ENCODE measurements at places on chromosomes 5 and 9.

- no peak for DNase-seq
Measured at GRCh38 chr9:132590318-132591182, 8.1 kb downstream of the BARHL1 start.

DNA sequence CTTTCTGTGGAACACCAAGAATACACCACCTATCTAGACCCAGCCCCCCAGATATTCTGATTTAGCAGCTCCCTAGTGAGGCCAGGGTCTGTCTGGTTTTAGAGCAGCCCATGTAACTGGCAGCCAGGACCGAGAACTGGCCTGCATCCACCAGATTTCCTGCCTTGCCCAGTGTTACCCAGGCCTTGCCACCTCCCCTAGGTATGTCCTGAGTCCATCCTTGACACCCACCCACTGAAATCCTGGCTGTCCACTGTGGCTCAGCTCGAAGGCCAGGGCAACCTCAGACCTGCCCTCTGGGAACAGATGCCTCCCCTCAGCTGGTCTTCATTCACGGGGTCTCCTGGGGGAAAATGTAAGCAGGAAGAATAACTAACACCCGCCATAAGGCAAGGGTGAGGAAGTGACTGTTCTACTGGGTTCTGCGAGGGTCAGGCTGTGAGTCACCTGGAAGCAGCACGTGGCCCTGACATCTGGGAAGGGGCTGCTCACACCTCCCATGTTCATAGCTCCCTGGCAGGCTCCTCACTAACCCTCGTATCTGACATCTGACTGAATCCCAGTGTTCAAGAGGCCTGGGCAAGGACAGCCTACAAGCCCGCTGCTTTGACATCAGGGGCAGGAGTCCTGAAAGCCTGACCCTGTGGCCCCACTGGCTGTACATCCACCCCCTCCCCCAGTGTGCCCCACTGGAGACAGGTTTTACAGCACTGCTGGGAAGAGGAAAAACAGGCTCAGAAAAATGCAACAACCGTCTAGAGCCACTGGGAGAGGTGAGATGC lies 72.7 kb downstream of the SEMA4D start:
- no peak for DNase-seq

GRCh38 chr5:156618601-156619000 lies 231.5 kb upstream of the PPP1R2B start:
- no peak for DNase-seq

DNA sequence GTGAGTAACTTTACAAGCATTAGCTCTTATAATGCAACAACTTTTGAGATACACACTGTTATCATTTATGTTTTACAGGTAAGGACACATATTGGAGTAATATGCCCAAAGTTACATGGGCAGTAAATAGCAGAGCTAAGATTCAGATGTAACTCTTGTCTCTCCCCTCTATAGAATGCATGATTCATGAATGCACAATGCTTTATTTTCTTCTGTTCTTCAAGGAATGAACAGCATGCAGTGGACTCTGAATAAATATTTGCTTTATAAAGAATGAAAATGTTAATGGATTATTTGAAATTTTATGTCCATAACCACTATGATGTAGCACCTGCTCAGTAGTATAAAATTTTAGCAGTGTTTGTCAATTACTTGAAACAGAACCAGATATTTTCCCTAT lies 629.5 kb downstream of the KCTD16 start:
- no peak for DNase-seq

- DNase-seq: no peak
Measured at GRCh38 chr5:74112372-74113195, 486.6 kb downstream of the ARHGEF28 start.

- no peak for DNase-seq
Measured at GRCh38 chr5:178994580-178995340, at the start of gene GRM6. TSS of gene GRM6 (minus strand) at chr5:178995320. CDS start at chr5:178994944, 376 bp downstream.

DNA sequence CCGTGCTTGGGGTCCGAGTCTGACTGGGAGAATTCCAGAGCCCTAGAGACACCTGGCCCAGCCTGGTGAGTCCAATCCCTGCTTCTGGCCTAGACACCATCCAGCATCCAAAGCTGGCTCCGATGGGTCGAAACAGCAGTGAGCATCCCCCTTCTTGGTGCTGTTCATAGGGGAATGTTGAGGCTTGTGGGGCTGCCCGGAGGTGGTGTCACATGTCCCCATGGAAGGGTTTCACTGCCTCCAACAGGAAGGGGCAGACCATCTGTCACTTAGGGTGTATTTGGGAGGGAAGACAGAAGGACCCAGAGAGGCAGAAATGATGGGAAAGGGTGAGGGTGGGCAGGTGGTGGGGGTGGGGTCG lies 13.9 kb downstream of the C9orf50 start:
- no peak for DNase-seq

DNA sequence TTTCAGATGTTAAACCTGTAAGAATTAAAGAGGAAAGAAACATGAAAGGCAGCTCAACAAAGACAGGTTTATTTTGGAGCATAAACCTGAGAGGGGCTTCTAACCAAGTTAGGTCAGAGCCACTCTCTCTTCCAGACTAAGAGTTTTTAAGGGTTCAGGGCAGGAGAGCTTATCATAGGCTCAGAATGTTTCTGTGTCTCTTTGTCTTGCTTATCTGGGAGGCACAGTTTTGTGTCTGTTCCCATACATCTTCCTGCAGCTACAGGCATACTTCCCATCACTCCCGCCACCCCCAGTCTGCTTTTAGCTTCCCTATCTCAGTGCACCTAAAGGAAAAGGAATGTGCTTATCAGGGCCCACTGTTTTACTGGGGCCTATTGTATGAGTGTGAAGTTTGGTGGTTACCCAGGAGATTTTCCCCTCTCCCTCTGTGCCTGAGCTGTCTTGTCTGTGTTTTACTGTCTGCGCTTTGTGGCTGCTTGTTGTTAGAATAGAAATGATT lies 21.9 kb downstream of the CD14 start:
- no peak for DNase-seq

DNA sequence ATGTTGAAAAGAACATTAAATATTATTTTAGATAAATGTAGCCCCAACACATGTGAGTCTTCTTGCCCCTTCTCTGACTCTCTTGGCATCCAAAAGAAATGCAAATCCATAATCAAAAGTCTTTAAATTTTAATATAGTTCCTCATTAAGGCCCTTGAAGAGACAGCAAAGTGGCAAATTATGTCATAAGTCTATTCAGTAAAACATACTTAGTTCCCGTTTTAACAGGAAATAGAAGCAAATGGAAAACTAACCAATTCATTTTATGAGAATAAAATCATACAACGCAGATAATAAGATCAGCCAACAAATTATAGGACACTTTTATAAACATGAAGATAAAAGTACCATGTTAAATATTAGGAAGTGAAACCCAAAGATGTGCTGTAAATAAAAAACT lies 20.1 kb upstream of the IFNB1 start:
- DNase-seq: no peak

DNA sequence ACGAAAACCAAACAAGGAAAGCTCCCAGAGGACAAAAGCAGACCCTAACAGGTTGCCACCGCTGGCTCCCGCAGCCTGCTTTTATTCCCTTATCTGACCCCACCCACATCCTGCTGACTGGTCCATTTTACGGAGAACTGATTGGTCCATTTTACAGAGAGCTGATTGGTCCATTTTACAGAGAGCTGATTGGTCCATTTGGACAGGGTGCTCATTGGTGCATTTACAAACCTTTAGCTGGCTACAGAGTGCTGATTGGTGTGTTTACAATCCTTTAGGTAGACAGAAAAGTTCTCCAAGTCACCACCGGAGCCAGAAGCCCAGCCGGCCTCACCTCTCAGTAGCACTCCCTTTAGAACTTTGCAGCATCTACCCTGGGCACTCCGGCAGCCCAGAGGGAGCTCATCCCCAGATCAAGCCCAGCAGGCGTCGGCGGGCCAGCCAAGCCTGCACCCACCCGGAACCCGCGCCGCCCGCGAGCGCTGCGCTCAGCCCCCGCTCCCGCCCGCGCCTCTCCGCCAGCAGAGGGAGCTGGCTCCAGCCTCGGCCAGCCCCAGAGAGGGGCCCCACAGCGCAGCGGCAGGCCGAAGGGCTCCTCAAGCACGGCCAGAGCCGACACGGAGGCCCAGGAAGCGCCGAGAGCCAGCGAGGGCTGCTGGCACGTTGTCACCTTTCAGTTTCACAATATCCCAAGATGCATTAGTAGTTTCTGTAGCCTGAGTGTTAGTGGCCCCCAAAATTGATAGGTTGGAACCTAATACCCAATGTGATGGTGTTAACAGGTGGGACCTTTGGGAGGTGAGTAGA lies 35.3 kb upstream of the CLPTM1L start:
- DNase-seq: no peak

- no peak for DNase-seq
Measured at GRCh38 chr5:180594311-180595045, 3.2 kb upstream of the SCGB3A1 start.

DNA sequence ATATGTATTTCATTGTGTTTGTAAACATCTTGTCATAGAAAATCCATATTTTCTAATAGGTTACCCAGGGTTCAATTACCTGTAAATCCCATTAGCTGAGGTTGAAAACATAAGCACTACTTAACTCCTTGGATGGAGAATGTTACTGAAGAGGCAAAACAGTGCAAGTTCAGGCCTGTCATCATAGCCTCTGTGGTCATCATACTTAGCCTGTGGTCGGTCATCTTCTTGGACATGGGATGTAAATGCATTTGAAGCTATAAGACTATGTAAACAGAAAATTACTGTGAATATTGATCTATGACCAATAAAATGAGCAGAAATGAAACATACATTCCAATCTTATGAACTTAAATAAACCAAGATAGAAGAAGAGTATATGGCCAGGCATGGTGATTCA lies 164.7 kb downstream of the CHSY3 start:
- DNase-seq: no peak

DNA sequence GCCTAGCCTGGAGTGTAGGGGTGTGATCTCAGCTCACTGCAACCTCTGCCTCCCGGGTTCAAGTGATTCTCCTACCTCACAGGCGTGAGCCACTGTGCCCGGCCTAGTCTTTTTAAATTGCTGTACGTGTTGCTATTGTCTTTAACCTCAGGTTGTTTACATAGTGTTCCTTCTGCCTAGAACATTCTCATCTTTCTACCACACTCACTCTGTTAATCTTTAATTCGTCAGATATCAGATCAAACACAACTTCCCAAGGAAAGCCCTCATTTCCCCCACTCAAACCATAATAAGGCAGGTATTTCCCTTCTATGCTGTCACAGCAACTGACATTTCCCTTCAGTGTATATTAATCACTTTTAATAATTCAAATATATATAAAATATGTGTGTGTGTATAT lies 1310.0 kb upstream of the C9orf72 start:
- DNase-seq: no peak
